ENCODE measurements at places on chromosomes 4 and X.
A peak's percentile ranks its signal among the peaks of the same experiment; 100 is the strongest.

DNA sequence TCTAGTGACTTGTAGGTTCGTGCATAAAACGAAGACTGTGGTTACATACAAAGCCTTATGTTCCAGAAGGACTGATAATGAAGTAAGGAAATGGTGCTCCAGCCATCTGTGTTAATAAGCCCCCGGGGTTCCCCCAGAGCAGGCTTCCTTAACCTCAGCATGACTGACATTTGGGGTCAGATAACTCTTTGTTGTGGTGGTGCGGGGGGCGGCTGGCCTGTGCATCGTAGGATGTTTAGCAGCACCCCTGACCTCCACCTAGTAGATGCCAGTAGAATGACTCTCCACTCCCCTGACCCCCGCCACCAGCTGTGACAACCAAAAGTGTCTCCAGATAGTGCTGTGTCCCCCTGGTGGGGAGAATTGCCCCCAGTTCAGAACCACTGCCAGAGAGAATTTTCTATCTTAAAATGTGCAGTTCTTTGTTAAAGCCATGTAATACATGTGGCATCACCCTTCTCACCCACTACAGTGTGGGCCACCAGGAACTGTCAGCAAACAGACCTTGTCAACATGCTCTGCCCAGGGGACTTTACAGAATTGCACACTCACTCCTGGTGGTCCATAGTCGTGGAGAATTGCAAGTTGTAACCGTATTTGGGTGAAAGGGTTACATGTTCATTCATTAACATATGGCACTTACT, 7.5 kb downstream of the SH3KBP1 start:
- no peak for DNase-seq

- DNase-seq = no peak
Measured at GRCh38 chrX:11589641-11590040, 76.1 kb downstream of the ARHGAP6 start.

GRCh38 chr4:986428-986878, 391 bp upstream of the IDUA start:
- no peak for DNase-seq

GRCh38 chrX:110748256-110748806, 47.3 kb downstream of the CHRDL1 start:
- no peak for DNase-seq

GRCh38 chrX:12974796-12975669, at the start of gene TMSB4X:
Gene TMSB4X (plus strand): TSS chrX:12975110.
- DNase-seq = peak; percentile 79

GRCh38 chr4:180630012-180630665, 1613.1 kb upstream of the TENM3 start:
- no peak for DNase-seq

DNA sequence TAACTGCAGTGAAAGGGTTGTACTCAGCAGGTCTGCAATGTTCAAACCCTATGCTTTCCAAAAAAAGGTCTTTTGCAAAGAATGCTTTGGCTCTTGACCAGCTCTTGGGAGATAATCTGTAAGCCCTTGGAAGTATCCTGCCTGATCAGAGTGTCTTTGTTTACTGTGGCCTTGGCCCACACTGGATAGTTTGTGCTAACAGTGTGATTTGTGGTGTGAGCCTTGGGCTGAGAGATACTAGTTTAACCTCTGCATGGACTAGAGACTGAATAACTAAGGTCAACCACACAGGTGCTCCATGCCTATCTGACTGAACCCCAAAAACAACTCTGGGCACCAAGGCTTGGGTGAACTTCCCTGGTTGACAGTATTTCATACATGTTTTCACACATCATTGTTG, 3.6 kb upstream of the MAGED1 start:
- DNase-seq = no peak

DNA sequence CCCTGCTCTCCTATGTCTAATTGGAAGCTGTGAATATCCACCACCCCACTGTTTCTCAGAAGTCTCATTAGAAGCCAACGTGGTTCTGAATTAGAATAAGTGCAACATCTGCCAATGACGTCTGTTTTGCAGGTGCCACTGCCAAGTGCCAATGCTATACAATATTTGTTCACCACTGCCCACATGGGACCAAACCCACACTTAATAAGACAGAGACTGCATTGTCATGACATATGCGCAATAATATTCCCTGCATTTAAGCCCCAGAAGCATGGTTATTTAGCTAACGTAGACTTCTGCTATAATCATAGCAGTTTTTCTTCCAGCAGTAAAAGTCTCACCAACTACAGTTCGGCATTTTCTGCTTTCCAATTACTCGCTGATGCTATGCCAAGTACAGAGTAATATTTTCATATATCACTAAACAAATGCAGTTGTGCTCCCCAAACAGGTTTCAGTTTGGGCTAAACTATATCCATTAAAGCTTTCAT, 262.5 kb upstream of the PCDH18 start:
- no peak for DNase-seq

DNA sequence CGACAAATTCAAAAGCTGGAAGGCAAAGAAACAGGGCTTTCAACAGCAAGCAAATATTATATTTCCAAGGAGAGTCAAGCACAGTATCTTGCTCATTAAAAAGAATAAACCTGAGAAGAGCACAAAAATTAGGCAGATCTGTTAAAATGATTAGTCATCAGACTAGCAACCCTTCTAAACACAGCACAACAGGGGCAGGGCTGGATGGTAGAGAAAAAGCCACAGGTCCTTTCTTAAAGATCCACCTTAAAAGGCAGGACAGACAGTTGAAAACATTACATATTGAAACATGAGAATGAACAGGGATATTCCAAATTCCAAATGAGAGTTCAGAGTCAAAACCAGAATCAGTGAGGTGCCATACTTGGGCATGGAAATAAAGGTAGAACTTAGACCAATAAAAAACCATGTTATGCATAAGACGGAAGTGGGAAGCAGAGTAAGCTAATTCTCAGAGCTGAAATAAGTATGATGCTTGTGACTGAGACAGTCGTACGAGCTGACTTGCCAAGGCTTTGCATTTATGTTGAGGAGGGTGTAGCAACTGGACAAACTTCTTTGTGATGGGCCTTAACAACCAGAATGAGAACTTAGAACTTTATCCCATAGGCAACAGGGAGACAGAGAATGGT, 126.9 kb upstream of the FAM9B start:
- DNase-seq = no peak

DNA sequence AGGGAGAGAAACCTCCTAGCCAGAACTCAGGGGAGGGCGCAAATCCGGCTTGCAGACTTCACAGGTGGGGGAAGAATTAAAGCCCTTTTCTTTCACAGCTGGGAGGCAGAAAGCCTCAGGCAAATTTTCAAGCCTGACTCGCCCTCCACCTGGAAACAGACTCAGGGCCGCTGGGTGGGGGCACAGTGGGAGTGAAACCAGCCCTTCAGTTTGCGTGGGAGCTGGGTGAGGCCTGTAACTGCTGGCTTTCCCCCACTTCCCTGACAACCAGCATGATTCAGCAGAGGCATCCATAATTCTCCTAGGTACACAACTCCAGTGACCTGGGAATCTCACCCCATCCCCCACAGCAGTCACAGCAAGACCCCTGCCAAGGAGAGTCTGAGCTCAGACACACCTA, 206.9 kb upstream of the INTU start:
- no peak for DNase-seq

- DNase-seq = no peak
Measured at GRCh38 chr4:25330905-25331808, 18.6 kb downstream of the ZCCHC4 start.

DNA sequence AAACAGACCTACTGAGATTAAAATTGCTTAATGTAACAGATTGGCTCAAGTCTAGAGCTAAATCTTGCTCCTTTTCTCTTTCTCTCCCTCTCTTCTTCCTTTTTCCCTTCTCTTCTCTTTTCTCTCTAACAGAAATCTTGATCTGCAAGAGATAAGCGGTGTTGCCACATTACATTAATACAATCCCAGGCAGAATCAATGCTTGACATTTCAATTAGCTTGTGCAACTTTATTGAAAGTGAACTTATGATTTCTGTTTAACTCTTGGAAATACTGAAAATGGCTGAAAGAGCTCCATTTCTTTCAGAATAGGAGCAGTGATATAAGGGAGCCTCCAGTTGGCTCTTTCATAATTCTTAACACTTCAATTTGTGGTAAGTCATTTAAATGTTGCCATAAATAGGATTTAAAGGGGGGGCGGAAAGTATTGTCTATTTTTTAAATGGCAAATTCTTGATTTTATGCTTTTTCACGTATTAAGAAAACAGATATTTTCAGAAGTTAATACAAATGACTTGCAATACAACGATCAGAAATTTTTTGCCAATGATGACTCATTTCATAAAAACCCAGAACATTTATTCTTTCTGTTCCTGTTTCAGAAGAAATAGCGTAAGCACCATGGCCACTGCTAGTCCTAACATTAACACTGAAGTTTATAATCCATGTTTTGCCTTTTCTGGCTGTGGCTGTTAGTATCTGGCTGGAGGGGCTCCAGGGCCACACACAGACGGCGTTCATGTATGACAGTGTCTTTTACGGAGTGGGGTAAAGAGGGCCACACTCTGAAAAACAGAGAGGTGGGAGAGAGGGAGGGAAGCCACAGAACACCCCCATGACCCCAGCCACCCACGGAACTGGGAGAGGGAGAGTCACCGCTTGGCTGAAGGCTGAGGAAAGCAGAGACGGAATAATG, 115.7 kb upstream of the FAT1 start:
- no peak for DNase-seq

DNA sequence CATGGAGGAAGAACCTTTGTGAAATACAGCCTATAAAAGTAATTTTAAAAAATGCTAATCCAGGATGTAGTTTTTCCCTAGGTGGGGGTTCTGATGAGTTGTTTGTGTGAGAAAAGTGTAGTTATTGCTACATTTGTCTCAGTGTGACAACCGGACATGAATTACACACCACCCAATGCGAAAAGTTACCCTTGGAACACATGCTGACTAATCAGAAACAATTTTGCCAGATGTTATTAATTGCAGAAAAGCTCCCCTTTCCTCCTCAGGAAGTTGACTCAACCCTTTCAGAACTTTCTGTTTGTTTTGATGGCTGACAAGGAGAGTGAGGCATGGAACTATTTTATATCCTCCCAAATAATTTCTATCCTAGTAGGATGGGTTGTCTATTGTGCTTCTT, 38.1 kb upstream of the EDA2R start:
- DNase-seq = no peak

- no peak for DNase-seq
Measured at GRCh38 chr4:140020457-140021361, 133.3 kb downstream of the MAML3 start.

DNA sequence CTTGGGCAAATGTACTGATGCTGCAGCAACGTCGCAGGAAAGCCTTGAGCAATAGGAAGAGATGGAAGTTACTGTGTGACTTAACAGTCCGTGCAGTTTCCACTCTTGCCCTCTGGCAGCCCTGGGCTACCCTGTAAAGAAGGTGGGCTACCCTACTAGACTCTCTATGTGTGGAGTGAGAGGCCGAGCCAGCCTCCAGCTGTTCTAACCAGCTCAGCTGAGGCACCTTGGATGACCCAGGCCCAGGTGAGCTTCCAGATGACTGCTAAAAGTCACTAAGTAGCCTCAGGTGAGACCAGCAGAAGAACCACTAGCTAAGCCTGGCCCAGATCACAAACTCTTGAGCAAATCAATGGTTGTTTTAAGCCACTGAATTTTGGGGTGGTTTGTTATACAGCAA, 34.9 kb upstream of the PPP2R2C start:
- DNase-seq = no peak

- no peak for DNase-seq
Measured at GRCh38 chr4:187276736-187277408, 553.2 kb upstream of the FAT1 start.

DNA sequence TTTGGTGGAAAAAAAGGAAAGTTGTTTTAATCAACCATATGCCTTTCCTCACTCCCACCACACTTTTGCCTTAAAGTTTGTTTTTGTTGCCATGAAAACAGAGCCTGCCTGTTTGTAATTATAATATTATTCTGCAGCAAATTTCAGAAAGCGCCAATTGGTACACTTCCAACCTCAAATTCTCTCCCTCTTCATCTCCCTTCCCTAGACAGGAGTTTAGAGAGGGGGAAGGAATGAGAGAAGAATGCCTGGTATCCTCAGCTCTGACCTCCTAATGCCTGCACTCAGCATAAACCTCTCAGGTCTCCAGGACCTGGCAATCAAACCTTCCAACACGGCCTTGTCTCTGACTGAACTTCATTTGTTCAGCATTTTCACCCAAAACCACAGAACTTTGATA, 138.4 kb upstream of the HCCS start:
- DNase-seq = no peak

DNA sequence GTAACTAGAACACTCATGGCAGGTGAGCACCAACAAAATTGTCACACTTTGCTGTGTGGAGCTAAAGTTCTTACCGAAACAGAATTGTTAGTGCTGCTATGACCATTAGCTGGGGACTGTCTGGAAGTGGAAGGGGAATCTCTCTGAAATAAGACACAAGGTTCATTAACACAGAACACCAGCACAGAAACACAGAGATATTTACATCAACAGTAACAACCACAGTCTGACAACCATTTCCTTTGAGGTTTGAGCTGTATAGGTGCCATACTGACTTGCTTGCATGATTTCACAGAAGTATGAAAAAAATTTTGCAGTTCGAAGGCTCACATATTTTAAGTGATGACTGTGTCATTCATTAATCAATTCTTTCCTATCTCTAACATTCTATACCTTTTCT, 109.8 kb downstream of the NYX start:
- DNase-seq = no peak

GRCh38 chr4:69823048-69823447, 36.9 kb downstream of the SULT1E1 start:
- no peak for DNase-seq

- DNase-seq = no peak
Measured at GRCh38 chr4:148162519-148162918, 279.7 kb downstream of the NR3C2 start.

GRCh38 chrX:42577936-42578470, 200.0 kb downstream of the PPP1R2C start:
- DNase-seq = no peak

DNA sequence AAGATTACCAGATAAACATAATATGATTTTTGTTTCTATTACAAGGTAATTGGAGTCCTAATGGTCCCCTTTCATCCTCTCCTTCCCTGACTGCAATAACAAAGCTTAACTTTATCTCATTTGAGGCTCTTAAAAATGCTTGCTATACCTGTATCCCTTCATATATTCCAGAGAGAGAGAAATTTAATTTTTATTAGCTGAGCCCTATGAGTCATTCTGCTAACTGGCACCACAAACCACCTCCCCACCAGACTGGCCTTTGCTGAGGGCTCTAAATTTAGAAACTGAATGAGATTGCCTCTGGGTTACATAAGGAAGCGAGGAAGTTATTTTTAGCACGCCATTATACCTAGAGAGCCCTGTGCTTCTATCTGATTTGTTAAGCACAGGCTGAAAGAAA, 27.4 kb downstream of the CBLL2 start:
- DNase-seq = no peak

- DNase-seq = no peak
Measured at GRCh38 chr4:6349896-6350603, 80.4 kb downstream of the WFS1 start.

DNA sequence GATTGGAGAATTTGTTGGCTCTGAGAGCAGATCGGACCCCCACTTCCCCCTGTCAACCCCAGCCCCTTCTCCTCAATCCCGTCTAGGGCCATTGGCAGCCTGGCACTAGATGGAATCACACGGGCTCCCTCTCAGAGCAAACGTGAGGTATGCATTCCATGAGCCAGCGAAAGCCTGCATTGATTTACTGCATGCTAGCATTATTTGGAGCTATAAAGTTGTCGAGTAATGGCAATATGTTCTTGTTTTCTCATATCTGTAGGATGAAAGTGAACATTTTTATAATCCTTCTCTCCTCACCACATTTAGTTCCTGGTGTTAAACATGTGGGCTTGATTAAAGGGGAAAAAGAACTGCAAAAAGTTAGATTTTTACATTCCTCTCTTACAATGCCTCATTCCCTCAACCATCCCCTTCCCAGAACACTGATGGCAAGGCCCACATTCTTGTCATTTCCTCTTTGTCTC, 159.2 kb downstream of the SPRY1 start:
- no peak for DNase-seq
